ENCODE measurements at places on chromosomes 3 and 15.

- DNase-seq, result no peak
Observed at GRCh38 chr3:4914464-4914863, 64.8 kb upstream of the BHLHE40 start.

DNA sequence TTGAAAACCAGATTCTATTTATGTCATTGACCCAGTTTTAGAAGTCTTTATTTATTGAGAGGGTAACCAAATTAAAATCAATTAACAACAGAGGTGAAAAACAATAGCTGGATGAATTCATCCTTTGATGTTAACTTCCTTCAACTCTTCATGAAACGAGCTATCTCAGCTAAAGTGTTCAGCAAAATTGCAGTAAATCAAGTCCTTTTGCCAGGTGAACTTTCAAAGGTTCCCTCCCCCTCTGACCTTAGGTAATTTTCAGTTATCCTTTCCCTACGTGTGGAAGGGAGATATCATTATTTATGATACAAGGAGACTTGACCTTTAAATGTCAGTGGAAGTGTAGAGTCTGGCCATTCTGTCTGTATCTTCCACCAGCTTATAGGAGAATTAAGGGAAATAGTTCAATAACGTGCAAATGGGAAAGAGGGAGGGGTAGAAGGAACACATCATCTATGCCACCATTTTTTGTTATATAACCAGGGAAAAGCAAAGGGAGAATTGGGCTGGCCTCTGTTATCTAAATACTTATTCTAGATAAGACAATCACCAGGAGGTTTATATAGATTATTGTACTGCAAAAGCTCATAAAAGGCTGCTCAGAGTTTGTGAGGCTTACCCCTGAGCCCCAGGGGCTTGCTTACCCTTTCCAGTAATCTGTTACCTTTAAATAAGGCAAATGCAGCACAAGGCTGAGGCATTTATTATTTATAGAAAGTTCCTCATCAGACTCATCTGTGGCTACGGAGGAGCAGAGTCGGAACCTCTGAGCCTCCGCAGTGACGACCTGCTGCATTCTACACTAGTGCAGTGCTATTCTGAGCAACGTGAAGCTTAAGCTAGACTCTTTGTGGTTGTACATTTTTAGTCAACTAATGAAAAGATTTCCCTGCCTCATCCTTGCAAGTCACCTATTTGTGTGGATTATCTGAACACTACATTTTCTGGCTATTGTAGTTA lies 97.7 kb upstream of the ZBED2 start:
- no peak for DNase-seq

GRCh38 chr3:9347081-9347480 lies 15.8 kb upstream of the THUMPD3 start:
- no peak for DNase-seq

DNA sequence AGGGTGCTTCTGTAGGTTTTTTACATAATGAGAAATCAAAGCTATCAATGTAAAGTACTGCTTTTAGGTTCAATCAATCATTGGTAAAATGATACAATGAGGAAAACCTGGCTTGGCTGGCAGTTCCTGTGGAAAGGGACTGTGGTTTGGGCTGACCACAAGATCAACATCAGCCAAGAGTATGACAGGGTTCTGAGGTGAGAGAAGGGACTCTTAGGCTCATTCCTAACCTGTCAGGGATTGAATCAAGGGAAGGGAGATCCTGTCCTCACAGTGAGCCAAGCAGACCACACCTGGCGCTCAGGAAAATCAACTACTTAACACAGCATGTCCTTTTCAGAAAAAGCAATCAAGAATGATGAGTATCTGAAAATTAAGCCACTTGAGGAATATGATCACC lies 111.1 kb downstream of the MAGI1 start:
- DNase-seq, result no peak
